CD8-positive, alpha-beta memory T cell (primary cell): ENCODE measurements at places on chromosomes 7 and 10.
A peak's percentile ranks its signal among the peaks of the same experiment; 100 is the strongest.

DNA sequence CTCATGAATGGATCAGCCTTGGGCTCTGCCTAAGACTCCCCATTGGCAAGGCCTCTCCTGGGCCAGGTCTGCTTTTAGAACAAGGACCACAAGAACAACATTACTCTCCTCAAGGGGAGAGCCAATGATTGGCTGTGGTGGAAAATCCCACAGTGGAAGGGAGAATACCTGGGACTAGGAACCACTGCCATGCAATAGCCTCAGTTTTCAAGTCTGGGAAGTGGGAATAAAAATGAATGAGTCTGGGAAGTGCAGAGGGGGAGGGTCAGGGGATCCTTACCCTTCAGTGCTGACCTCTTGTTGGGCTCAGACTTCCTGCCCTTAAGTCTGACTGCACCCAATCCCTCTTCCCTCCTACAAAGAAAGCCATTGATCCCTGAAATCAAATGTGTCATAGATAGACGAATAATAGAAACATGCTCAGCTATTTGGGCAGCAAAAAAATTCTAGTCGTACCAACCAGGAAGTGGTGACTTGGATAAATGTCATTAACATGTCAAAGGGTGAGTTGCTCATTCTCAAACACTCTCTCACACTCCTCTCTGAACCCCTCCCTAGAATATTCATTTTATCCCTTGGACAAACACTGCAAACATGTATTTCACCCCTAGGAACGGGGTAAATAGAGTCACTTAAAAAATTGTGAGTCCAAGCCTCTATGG, 123.6 kb downstream of the SH3PXD2A start:
- DNase-seq: no peak

GRCh38 chr10:30420266-30420665, 13.7 kb upstream of the MAP3K8 start:
- no peak for DNase-seq

DNA sequence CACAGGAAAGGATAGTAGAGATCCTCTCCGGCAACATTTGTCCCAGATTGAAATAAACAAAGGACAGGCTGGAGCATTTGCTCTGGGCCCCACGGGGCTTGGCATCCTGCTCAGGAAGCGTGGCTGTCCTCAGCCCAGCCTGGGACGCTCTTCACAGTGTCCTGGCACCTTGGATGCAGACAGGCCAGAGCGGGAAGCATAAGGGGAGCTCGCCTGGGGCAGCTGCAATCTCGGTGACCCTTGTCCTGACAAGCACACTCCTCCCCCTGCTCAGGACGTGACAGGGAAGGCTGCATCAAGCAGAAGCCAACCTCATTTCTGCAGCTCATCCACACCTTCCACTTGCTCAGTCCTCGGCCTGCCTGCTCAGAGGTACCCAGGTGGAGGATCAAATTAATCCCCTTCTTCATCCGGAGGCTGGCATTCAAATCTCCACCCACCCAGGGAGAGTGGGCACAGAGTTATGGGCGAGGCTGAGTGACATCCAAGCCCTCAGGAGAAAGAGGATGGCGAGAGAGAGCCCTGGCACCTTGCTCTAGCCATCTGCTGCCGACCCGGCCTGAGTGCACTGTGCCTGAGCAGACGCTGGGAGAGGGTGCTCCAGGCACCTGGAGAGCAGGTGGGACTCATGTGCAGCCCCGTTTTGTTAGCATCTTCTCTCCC, 47.6 kb downstream of the ABRAXAS2 start:
- DNase-seq: no peak

- DNase-seq: no peak
Measured at GRCh38 chr7:2761131-2761624, 73.2 kb downstream of the AMZ1 start.

GRCh38 chr10:76436401-76436811, 1005.0 kb downstream of the LRMDA start:
- no peak for DNase-seq

GRCh38 chr10:32232378-32232777, 114.6 kb downstream of the EPC1 start:
- no peak for DNase-seq

DNA sequence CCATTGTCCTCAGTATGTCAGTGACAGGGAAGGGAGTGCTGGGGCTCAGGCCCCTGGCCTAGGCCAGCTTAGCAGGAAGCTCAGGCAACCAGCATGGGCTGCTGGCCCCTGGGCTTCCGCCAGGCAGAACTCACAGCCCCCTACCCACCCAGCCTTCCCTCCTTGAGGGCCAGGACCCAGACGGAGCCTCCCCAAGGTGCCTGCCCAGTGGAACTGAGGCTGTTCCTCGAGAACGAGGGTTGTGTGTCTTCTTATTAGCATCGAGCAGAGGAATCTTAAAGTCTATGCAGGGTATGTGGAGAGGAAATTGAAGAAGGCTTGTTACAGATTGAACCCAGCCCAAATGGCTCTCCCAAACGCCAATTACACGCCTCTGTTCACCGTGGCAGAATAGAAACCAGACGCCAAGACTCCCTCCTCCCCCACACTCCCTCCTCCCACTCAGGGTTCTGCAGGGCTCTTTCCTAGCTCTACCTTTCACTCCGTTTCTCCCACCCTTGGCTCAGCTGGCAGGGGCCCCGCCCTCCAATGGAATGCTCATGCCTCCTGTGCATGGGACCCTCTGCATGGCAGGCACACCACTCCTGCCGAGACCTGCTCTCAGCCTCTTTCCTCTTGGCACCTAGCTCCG, 134.4 kb downstream of the ZMIZ1 start:
- no peak for DNase-seq

GRCh38 chr7:152392254-152392653, 43.5 kb downstream of the KMT2C start:
- DNase-seq: no peak

DNA sequence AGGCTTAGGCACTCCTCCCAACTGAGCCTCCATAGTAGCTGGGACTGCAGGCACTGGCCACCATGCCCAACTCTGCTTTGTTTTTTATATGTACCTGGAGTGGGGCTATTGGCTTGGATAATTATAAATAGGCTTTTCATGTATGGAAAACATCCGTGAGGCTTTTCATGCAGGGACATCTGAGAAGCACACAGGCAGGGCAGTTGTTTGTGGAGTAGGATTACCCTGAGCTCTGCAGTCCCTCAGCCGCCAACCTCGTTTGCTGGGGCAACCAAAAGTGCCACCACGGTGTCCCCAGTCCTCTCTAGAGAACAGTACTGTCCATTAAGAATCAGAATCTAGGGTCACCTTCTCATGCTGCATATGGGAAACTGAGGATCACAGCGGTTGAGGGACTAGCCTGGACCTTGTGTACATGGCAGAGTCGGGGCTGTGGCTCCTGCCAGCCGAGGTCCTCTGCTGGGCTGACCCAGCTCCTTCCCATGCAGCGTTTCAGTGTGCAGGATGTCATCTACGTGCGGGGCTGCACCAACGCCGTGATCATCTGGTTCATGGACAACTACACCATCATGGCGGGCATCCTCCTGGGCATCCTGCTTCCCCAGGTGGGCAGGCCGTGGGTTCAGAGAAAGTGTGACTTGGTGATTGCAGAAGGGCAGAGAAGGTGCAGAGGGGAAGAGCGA, 54.5 kb downstream of the TSPAN15 start:
- DNase-seq: no peak

GRCh38 chr10:92689663-92690210, at the start of gene HHEX:
Gene HHEX (plus strand): TSS chr10:92689955. CDS start chr10:92689987, 32 bp downstream.
- peak; percentile 44 for DNase-seq

- no peak for DNase-seq
Measured at GRCh38 chr7:37424995-37425394, 23.7 kb downstream of the ELMO1 start.

- DNase-seq: no peak
Measured at GRCh38 chr10:34032564-34032963, 698.1 kb upstream of the NRP1 start.

- no peak for DNase-seq
Measured at GRCh38 chr7:78081888-78082287, 283.3 kb downstream of the PHTF2 start.

- DNase-seq: no peak
Measured at GRCh38 chr7:38020121-38020785, 99.8 kb downstream of the EPDR1 start.

GRCh38 chr10:71799608-71800453, 26.5 kb upstream of the VSIR start:
- no peak for DNase-seq

- DNase-seq: no peak
Measured at GRCh38 chr7:22733761-22734160, 6.8 kb downstream of the IL6 start.

DNA sequence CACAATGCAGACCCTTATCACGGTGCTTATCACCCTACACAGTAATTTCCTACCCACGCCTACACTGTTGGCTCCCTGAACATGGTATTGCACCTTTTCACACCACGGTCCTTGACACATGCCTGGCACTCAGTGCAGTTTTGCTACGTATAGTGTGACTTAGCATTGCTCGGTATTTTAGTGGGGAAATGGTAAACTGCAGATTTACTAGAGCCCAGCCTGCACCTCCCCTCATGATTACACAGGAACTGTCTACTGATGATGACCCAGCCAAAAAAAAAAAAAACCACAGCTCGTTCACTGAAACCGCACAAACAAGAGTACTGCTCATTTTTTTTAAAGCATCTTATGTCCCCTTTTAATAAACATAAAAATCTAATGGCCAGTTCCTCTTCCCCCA, 124.2 kb upstream of the ZNF746 start:
- DNase-seq: no peak

DNA sequence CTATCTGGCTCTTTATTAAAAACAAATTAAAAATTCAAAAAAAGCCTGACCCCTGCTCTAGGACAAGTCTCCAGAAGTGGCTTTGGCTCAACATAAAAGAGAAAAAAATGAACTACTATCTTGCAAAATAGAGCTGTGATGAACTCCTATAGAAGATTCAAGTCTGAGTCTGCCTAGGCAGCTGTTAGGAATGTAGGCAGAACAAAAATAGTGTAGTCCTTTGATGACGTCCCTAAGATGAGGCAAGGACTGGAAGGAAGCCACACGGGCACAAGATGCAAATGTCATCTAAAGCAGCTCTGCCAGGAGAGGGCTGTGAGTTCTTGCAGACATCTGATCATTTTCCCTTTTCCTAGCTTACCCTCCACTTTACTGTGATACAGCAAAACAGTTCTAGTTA, 20.5 kb downstream of the ASNS start:
- DNase-seq: no peak

DNA sequence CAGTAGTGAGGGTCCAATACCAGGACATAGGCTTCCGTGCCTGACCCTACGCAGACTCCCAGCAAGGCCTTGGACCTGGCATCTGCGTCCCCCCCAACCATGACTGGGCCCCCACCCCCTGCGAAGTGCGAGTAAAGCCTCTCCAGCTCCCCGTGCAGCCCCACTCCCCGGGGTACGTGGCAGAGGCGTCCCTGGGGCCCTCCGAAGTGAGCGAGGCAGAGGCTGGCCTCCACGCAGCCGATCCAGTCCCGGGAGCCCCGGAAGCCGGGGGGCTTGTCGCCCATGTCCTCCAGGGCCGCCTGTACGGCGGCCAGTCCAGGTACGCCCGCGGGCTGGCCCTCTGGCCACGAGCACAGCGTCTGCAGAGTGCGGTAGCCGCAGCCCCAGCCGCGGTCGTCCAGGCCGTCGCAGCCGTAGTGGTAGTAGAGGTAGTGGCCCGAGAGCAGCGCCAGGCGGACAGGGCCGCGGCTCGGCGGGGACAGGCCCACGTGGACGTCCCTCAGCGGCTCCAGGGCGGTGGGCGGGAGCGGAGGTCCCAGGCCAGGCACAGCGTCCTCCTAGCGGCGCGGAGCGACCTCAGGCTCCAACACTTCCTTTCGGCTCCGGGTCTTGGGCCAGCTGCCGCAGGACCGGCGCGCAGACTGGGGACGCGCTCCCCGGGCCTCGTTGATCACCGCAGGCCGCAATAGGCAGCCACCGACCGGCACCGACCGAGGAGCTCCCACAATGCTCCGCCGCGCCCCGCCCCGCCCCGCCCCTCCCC, at the start of gene UFSP1:
Gene UFSP1 (minus strand): TSS at position 728 of the 763 bp plus-strand sequence. CDS start 444 bp downstream, at position 284.
- no peak for DNase-seq

- no peak for DNase-seq
Measured at GRCh38 chr7:16926861-16927260, 45.1 kb upstream of the AGR3 start.

DNA sequence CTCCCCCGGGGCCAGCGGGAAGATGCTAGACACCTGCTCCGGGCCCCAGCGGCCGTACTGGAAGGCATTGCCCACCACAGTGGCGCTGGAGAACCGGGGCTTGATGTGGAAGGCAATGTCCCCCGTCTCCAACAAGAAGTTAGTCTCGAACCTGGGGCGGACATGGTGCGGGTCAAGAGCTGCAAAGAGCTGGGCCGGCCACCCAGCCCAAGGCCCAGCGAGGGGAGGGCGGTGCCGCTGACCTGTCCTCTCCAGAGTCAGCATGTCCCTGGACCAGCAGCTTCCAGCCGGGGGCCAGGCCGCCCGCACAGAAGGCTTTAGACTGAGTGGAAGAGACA, 551 bp downstream of the GRIFIN start:
- peak; percentile 48 for DNase-seq

DNA sequence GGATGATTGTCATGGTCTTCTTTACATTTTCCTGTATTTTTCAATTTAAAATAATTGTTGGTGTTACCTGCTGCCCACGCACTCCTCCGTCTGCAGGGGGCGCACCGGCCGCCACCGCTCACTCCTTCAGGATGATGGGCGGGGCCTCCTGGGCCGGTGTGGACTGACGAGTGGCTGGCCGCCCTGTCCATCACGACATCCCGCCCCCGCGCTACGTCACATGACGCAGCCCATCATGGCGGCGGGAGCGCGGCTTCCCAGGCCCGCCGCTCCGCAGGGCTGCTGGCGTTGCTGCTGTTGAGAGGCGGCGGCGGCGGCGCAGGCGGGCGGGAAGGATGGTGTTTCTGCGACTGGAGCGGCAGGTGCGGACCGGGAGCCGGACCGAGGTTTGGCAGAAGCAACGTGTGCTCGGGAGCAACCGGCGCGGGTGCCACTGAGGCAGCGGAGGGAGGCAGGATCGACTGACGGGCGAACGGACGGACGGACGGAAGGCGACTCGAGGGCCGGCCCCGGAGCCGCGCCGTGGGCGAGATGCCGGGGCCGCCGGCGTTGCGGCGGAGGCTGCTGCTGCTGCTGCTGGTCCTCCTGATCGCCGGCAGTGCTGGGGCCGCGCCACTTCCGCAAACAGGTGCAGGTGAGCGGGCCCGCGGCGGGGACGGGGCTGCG, at the start of gene LMTK2:
Gene LMTK2 (plus strand): TSS at position 216 of the 666 bp plus-strand sequence. CDS start 316 bp downstream, at position 532.
- DNase-seq: peak; percentile 94

GRCh38 chr10:128072941-128073645, 53.1 kb downstream of the MKI67 start:
- no peak for DNase-seq

- no peak for DNase-seq
Measured at GRCh38 chr10:70053218-70053840, 683 bp downstream of the MACROH2A2 start.

GRCh38 chr7:130721486-130722277, 12.3 kb downstream of the KLF14 start:
- no peak for DNase-seq

DNA sequence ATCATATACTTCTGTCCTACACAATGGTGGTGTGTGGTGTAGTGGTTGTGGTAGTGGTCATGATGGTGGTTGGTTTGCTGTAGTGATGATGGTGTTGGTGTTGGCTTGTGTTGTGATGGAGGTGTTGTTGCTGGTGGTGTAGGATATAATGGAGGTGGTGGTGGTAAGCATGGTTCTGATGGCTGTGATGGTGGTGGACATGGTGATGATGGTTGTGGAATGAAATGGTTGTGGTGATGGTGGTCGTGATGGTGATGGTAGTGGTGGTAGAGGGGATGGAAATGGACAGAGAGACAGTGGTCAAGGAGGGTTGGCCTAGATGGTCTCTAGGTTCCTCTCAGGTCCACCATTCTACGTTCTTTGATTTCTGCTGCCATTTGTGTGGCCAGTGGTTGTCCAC, 44.7 kb downstream of the FAM241B start:
- DNase-seq: no peak

- no peak for DNase-seq
Measured at GRCh38 chr10:52639652-52640051, 132.9 kb downstream of the MBL2 start.
